Common myeloid progenitor, CD34-positive (primary cell): ENCODE measurements at places on chromosomes 11 and 22.
A peak's percentile ranks its signal among the peaks of the same experiment; 100 is the strongest.

- DNase-seq = no peak
These were observed 25.6 kb downstream of the ANKRD42 start for GRCh38 chr11:83219095-83219494.

DNA sequence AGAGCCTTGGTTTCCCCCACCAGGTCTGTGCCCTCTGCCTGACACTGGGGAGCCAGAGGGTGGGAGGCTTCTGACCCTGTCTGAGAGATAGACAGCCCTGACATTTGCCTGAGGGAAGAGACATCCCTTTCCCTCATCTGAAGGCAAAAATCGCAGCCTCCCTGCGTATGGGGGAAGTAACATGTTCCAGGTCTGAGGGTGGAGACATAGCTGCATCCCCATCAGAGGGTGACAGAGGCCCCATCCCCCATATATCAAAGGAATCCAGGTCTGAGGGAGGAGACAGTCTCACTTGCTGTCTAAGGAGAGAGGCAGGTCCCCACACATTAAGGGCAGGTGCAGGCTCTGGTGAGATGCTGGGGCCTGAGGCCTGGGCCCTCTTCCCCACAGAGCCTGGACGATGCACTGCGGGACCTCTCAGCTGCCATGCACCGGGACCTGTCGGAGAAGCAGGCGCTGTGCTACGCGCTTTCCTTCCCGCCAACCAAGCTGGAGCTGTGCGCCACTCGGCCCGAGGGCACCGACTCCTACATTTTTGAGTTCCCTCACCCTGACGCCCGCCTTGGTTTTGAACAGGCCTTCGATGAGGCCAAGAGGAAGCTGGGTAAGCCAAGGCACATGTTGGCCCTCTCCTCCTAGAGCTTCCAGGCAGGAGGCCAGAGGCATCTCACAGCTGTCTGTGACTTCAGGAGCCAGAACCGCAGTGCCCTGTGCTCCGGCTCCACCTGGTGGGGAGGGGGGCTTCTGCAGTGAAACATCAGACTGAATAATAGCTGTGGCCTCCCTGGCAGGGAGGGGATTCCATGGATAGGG, 16.1 kb upstream of the RELT start:
- peak; percentile 49 for DNase-seq

DNA sequence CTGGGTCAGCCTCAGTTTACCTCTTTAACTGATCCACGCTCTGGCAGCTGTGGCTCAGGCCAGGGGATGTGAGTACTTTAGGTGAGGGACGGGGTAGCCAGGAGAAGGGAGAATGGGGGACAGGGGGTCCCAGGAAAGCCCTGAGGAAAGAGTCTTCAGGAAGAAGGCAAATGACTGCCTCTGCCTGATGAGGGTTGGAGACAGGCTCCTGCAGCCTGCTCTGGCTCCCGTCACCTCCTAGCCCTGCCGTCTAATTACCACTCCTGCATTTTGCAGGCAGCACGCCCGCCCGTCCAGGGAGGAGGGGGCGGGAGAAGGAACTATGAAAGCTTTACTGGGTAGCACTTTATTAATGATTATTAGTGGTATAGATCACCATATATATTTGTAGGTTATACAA, 116.6 kb downstream of the CEP164 start:
- DNase-seq = no peak

GRCh38 chr22:42648368-42649245, 585 bp downstream of the CYB5R3 start:
- peak; percentile 60 for DNase-seq

GRCh38 chr11:34104680-34105078, 750 bp upstream of the NAT10 start:
- DNase-seq = no peak

- no peak for DNase-seq
These were observed 195.9 kb upstream of the NCAM1 start for GRCh38 chr11:112765337-112765736.

- DNase-seq = no peak
These were observed 7.6 kb downstream of the TMEM121B start for GRCh38 chr22:17113600-17113999.
